ENCODE measurements at places on chromosomes 1 and 21.

GRCh38 chr1:48207131-48207530, 15.4 kb upstream of the SLC5A9 start:
- no peak for DNase-seq

- no peak for DNase-seq
Observed at GRCh38 chr1:57934745-57935144, 510.9 kb upstream of the DAB1 start.

DNA sequence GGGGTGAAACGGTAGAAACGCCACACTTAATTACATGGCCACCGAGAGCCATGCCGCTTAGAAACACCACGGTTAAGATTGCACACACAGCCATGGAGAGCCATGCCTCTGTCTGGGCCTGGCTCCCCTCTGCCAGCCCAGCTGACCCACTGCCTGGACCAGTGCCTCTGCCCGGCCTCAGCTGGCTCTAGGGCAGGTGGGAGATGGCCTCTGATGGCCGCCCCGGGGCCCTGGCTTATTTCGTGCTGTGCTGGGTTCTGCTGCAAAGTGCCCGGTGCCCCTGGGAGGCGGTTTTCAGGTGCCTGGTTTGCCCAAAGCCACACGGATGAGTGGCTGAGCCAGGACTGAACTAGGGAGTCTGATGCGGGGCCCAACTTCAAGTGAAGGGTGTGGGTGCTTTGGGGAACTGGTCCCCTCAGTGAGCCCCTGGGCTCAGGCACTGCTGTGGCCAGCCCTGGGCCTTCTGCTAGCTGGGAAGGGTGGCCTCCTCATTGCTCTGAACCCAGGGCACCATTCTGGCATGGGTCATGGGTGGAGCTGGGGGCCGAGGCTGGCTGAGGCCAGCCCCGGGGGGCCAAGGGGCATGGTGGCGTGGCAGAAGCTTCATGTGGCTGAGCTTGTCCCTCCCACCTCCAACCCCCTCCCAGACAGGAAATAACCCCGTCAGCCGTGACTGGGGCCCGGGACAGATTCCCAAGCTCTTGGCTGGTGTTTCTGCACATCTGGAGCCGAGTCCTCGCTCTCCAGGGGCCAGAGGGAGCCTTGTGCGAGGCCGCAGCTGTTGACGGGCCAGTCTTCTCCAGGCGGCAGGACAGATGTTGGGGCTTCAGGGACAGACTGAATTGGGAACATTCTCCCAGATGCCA, 1.9 kb upstream of the GPR153 start:
- no peak for DNase-seq

GRCh38 chr1:28640766-28641165, 2.1 kb downstream of the TAF12 start:
- peak; percentile 23 for DNase-seq

- no peak for DNase-seq
Observed at GRCh38 chr1:200226268-200226968, 183.4 kb downstream of the ZNF281 start.

DNA sequence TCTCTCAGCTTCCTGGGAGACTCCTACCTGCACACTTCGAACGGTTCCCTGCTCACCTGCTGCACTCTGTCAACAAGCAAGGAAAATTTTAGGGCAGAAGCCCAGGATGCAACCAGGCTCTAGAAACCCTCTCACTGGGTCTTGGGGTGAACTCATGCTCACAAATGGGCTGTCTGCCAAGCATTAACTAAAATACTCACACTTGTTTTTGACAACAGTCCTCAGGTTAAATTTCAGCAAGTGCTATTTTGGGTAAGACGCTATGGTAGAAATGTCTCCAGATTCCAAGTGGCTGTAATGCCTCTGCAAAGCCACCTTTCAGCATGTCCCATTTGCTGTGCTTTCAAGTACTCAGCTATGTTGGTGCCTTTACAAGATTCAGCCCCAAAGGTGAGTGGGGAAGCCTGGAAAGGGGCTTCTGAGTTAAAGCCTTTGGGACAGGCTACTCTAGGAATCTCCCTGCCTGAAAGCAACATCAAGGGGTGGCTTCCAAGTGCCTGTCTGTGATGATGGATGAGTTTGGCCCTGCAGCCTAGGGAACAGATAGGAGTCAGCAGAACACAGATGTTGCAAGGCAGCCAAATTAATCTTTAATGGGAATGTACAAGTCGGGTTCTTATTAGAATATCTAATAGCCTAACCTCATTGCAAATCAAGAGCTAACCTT, 211.9 kb upstream of the SPAG17 start:
- no peak for DNase-seq

DNA sequence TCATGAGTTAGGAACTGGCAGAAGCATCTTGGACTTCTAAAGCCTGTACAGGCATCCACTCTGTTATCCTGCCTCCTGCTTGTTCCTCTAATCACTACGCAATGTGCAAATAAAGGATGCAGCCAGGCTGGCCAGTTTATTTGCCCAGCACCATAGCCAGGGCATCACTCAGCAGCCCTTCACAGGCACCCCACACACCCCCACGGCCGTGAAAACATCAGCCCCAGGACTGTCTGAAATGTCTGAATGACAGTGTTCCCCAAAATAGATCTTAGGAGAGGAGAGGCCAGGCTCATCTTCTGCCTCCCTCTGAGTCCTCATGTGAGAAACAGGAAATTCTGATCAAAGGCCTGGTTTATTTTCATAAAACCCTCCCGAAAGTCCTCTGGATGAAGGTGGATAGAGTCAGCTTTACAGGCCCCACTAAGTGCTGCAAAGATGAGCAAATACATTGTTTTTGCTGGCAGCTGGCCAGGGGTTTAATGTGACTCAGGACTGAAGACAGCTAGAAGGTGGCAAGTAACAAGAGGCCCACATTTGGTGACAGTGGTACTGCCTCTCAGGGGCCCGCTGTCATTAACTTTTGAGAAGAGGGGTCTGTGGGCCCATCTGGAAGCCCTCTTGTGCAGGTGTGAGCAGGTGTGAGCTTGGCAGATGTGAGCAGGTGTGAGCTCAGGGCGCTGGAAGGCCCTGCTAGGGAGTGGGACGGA, 32.9 kb downstream of the GRHL3 start:
- DNase-seq = no peak

DNA sequence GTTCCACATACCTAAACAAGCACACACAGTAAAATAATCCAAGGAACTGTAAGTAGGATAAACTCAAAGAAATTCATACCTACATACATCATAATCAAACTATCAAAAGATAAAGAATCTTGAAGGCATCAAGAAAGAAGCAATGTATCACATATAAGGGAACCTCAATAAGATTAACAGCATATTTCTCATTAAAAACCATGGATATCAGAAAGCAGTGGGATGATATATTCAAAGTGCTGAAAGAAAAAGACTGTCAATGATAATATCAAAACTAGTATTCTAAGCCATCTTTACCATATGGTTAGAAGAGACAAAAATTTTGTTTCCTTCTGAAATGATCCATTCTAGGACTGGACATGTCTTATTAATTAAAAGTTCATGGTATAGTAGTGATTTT, 37.1 kb upstream of the ADAM30 start:
- DNase-seq = no peak

- DNase-seq = no peak
Observed at GRCh38 chr1:182383934-182384333, 7.7 kb downstream of the GLUL start.

- DNase-seq = no peak
Observed at GRCh38 chr1:210089855-210090254, 142.7 kb upstream of the SERTAD4 start.

DNA sequence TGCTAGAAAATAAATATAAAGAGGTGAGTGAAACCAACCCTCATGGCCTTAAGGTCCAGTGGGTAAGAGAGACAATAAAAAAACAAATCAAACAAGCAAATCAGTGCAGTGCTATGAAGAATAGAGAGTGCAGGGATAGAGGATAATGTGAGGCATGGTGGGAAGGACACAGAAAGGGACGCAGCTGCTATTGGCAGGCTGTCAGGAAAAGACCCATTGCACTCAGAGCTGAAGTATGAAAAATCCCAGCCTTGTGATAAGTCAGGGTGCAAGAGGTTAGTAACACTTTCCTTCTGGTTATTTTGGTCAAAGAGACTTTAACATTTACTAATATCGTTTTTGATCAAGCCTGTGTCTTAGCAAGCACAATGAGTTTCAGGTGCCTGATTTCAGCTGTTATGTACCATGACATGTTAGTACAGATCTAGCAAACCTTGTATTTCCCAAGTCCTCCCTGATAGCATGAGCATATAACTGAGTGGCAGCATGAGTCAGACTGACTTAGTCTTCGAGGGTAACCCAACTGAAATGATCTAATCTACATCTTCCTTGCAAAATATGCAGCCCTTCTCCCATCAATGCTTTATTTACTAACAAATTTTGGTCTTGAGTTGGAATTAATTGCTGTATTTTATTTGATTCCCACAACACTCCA, 31.7 kb downstream of the CHML start:
- DNase-seq = peak; percentile 35

DNA sequence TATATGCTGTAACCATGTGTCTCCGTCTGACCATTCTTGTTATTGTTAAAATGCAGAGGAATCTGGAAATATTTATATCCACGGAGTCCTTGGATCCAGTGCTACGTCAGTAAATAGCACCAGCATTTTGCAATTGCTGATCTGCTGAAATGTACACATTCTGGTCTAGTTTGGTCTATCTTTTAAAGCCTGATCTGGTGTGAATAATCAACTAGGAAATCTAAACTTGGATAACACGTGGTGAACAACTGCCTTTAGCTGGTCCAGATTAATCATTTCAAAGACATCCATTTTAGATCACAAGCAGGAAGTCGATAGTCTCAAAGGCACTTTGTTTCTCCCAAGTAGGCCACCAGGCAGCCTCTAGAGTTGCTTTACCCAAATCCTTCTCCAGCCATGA, 32.6 kb downstream of the PDPN start:
- DNase-seq = no peak

DNA sequence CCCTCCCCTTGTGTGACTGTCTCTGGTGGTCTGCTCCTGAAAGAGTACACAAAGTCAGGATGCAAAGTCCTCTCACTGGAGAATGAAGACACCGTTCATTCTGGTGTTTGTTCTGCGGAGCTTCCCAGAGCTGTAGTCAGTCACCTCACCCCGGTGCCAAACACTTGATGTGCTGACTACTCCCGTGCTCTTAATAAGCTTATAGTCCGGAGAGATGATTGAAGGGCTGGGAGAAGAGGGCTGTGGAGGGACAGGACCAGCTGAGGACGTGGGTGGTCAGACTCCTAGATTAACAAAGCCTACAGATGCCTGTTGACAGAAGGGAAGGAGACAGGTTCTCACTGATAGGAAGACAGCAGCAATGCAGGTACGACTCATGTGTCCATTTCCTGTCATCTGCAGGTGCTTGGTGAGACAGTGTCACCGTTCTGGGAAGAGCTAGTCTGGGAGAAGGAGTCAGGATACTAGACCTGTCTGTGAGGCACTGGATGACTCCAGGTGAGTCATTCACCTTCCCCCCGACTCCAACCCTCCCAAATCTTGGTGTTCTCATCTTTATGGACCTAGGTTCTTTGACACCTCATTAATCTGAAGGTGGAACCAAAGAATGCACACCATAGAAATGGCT, 40.4 kb upstream of the LRRN2 start:
- DNase-seq = peak; percentile 67

GRCh38 chr1:198187973-198188588, 31.3 kb downstream of the NEK7 start:
- no peak for DNase-seq

- DNase-seq = peak; percentile 45
Observed at GRCh38 chr21:31905503-31906451, 33.0 kb downstream of the HUNK start.

- DNase-seq = no peak
Observed at GRCh38 chr1:64848803-64849202, 103.9 kb downstream of the RAVER2 start.

GRCh38 chr1:54583307-54583686, 35.3 kb downstream of the ACOT11 start:
- no peak for DNase-seq

GRCh38 chr1:228037401-228038386, 30.9 kb downstream of the WNT3A start:
- DNase-seq = no peak

GRCh38 chr1:107327446-107327845, 186.6 kb downstream of the NTNG1 start:
- DNase-seq = no peak

GRCh38 chr1:15177710-15178166, 24.2 kb downstream of the TMEM51 start:
- no peak for DNase-seq

DNA sequence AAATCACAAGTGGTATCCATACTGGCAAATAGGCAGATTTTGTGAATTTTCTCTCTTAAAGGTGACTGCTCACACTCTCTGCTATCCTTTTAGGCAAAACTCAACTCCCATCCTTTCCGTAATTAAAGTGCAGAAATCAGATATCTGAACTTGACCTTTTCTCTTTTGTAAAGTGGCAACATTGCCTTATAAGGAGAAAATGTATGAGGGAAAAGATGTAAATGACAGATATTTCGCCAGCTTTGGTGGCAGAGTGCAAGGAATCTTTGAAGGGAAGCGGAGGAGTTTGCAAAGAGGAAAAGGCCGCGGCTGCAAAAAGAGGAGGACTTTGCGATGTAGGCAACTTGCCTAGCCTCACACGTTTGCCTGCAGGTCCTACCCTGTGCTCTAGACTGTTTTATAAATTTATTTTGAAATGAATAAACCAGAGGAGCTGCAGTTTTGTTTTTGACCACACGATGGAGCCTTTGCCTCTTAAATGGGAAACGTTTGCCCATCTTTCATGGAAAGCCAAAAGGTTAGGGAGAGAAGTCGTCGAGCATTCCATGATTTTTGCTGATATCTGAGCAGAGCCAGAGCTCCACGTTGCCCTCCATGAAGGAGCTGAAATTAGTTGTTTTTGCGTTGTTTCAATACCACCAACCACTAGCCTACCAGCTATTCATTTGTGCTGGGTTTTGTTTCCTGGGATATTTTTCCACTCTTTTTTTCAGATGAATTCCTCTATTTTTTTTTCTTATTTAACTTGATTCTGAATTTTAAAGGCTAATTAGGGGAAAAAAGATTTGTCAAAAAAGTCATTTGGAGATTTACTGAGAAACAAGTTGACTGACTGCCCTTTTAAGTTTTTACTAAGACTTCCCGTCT, 242.3 kb downstream of the LMX1A start:
- DNase-seq = peak; percentile 13

GRCh38 chr1:17682400-17682799, 72.7 kb upstream of the ACTL8 start:
- no peak for DNase-seq

DNA sequence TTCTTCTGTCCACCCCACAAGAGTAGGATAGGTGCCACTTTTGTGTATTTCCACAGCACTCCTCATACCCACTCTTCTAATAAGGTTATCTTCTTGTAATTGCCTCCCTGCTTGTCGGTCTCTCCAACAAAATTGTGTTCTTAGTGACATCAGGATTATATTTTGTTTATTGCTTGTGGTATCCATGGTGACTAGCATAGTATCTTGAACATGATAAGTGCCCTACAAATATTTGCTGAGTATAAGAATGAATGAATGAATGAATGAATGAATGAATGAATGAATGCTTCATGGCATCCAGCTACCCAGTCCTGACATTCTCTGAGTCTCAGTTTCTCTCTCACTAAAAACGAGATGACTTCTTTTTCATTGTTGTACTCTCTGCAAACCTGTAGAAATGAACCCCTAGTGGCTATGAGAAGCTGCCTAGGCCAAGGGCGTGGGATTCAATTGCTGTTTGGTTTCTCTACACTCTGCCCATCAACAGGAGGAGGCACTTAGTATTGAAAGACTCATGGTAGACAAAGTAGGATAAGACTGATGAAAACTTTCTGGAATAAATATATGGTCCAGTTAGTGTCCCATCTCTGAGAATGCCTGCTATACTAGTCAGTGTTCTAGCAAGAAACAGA, 121.0 kb downstream of the TMEM53 start:
- no peak for DNase-seq
